Astrocyte (in vitro differentiated cells and primary cell): ENCODE measurements at places on chromosomes 1 and 21. TPM values are rescaled to one million over a fixed set of nuclear protein-coding genes. Genes with fewer than 3 reads are reported as not detected.

Gene C1QC
- total RNA-seq, result not detected in 2 replicates

Gene TLR5
- 1.1 and 1.2 TPM in 2 replicates for total RNA-seq

Gene TCHHL1
- not detected in 2 replicates for total RNA-seq

GRCh38 chr1:18541046-18541795 is 60.5 kb downstream of the KLHDC7A start:
- no peak for DNase-seq

- no peak for DNase-seq
Measured at GRCh38 chr1:179017383-179018326, 8.0 kb upstream of the FAM20B start.

GRCh38 chr1:197924516-197925123 is 7.4 kb downstream of the LHX9 start:
- peak; percentile 26 for DNase-seq

Gene SPRR4
- total RNA-seq, result not detected in 2 replicates

- no peak for DNase-seq
Measured at GRCh38 chr1:24043345-24044032, 63.4 kb upstream of the SRSF10 start.

Gene PIAS3
- 42.6 and 49.9 TPM in 2 replicates for total RNA-seq

DNA sequence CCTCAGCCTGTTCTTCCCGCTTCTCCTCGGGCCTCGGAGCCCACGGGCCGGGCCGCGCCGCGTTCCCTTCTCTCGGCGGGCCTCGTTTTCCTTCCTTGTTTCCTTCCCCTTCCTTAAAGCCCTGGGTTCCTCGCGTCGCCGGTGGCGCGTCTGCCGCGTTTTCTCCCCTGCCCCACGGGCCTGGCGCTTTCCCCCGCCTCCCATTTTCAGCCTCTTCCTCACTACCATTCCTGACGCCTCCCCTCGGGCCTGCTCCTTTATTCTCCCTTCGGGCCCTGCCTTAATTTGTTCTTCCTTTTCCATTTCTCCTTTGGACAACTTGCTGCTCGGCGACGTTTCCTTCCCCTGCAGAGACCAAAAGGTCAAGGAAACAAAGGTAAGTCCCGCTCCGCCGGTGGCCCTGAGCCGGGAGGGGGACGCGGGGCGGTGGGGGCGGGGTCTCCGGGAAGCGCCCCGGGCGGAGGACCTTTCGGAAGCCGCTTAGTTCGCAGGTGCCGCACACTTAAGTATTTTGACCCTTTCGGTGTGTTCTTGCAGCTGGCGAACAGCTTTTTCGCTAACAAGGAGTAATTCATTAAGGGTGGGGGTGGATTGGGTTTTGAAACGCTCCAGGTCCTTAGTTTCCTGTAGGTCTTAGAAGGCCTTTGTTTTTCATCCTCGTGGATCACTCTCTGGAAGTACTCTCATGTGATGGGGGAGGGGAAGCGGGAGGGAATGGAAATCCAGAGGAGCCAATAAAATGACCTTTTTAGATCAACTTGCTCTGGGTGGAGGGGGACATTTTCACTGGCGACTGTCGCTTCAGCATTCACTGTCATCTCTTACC is 780 bp downstream of the YTHDF2 start:
- DNase-seq, result peak; percentile 41

DNA sequence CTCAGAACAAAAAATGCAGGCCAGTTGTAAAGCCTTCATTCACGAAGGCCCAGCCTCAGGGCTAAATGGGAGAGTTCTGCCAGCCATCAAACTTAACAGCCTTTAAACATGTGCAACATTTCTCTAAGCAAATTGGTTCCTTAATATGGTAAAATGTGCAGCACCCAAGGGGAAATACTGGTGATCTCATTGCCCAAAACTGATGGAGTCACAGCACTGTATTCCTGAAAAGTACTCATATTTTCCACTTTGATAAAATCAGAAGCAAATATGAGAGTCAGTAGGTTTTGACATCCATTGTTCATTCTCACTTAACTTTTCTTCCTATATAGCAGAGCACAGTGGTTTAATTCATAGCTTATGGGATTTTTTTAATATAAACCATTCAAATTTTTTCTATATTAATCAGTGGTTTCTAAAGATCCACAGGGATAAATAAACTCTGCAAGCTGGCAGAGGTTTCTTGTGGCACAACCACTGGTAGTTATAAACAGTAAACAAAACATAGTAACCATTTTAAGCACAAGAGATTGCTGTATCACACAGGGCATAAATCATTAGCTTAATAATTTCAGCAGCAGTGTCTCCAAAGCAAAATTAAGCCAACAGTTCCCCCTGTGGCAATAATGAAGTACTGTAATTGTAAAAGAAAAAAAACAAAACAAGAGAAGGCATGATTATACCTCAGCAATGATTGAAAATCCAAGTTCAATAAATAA is 106.9 kb upstream of the LYPLAL1 start:
- peak; percentile 60 for DNase-seq

GRCh38 chr1:211616231-211616964 is 37.4 kb upstream of the SLC30A1 start:
- peak; percentile 57 for DNase-seq

GRCh38 chr1:115239426-115239825 is 98.6 kb downstream of the NGF start:
- DNase-seq, result peak; percentile 90

GRCh38 chr1:96971849-96972602 is 250.4 kb downstream of the PTBP2 start:
- peak; percentile 74 for DNase-seq

Gene ADAMTS5
- 8.6 and 14.1 TPM in 2 replicates for total RNA-seq

Gene TGFBR3
- 1.0 and 2.5 TPM in 2 replicates for total RNA-seq

- DNase-seq, result no peak
Measured at GRCh38 chr1:3014443-3015268, 6.6 kb upstream of the ACTRT2 start.

GRCh38 chr1:165928075-165928731 is 100.8 kb downstream of the UCK2 start:
- peak; percentile 28 for DNase-seq

Gene GIPC2
- not detected in 2 replicates for total RNA-seq

Gene OR2G3
- total RNA-seq, result not detected in 2 replicates

Gene NOS1AP
- total RNA-seq, result 0.94 and 1.2 TPM in 2 replicates

Gene FCRL1
- total RNA-seq, result not detected in 2 replicates

DNA sequence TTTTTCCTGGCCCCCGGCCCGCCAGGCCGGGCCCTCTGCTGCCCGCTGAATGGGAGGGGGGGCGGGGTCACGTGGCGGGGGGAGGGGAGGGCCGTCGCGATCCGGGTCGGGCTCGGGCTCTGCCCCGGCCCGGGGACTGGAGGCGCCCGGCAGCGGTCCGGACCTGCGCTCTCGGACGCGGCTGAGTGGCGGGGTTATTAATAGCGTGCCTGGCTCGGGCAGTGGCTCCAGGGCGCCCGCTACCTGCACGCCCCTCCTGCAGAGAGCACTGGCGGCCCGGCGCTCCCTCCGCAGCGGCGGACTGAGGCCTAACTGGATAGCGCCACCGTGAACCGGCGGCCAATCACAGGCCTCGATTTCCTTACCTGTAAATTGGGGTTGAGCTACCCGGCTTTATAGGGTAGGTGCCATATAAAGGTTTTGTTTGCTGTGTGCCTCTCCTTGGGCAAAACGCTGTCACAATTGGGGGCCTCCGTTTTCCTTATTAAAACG is 28.1 kb downstream of the AHDC1 start:
- DNase-seq, result no peak

DNA sequence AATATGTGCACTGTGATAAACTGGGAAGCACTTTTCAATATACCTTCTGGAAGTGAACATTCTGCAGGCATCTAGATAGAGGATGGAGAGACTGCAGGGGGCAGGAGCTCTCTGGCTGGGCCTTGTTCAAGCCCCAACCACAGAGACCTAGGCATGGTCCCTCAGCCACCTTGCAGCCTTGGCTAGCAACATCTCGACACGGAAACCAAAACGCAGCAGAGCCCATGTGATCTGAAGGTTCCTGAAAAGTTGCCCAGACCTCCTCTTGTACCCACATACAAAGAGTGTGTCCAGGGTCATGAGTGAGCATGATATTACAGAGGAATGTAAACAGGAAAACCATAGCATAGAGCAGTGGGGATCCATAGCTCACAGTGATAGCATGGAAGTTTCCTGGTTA is 33.1 kb upstream of the SAMD11 start:
- no peak for DNase-seq

Gene OR2M3
- total RNA-seq, result not detected in 2 replicates

DNA sequence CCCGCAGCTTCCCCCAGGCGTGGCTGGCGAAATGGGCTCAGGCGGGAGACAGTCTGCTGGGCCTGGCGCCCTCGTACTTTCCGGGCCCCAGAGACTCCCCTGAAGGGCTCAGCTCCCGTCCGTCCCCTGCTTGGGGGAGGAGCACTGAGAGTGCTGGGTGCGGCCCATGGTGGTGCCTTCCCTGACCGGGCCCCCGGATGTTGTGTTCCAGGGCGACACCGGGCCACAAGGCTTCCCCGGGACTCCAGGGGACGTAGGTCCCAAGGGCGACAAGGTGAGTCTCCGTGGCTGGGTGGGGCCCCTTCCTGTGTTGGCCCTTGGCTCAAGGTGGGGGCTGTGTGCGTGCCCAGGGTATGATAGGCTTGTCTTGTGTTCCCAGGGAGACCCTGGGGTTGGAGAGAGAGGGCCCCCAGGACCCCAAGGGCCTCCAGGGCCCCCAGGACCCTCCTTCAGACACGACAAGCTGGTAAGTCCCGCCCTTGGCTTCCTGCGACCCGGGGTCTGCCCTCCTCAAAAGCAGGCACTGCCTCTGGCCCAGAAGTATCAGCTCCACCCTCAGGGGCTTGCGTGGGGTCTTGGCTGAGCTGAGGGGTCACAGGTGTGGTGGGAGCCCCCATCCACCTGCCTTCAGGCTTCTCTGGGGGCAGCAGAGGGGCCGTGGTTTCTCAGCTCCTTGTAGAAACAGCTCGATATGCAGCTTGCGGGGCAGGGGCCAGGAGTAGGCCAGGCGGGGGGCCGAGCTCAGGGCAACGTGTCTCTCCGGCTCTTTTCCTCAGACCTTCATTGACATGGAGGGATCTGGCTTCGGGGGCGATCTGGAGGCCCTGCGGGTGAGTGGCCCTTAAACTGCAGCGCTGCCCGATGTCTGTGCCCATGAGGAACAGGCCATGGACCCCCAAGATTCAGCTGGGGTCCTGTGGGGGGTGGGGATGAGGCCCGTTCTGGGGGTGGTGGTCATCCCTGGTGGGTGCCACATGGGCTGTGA is 62.3 kb downstream of the SLC19A1 start:
- DNase-seq, result no peak

Gene BTBD8
- 1.4 and 1.8 TPM in 2 replicates for total RNA-seq

GRCh38 chr1:183847641-183848040 is 42.7 kb downstream of the RGL1 start:
- no peak for DNase-seq

GRCh38 chr1:174982971-174983689 is 16.6 kb upstream of the CACYBP start:
- no peak for DNase-seq

GRCh38 chr21:40706806-40707655 is 139.9 kb downstream of the DSCAM start:
- peak; percentile 37 for DNase-seq

Gene CADM3
- 18.2 and 26.2 TPM in 2 replicates for total RNA-seq

Gene CEP350
- total RNA-seq, result 28.8 and 29.2 TPM in 2 replicates

GRCh38 chr21:42756580-42757250 is 103.3 kb downstream of the PDE9A start:
- DNase-seq, result no peak

DNA sequence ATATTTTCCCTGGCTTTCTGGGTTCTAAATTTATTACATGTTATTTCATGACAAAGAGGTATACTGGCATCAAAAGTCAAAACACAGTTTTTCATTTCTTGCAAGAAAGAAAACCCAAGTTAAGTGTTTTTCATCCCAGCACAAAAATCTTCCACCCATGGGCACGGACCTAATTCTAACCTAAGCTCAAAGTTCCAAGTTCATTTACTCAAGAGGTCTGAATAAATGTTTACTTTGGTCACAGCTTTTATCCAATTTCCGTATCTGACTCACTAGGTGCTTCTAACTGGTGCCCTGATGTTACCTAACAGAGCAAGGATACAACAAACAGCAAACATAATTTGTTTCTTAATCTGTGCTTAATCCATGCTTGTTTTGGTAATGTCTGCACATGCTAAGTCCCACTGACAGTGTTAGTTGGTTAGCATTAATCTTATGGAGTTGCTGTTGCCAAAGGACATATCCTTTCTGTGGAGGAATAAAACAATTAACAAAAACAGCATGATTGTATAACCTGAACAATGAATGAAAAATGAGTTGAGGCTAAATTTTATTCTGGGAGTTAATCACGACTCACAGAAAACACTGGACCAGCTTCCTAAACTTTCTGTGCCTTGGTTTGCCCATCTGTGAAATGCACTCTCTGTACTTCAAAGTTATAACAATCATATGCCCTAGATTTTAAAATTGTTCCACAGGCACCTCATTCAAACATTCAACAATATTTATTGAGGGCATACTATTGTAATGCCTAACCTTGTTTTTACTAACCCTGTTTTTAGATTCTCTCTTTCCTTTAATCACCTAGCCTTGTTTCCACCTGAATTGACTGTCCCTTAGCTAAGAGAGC is 4.2 kb upstream of the CHD1L start:
- no peak for DNase-seq

Gene ELK4
- 28.4 and 31.3 TPM in 2 replicates for total RNA-seq

GRCh38 chr1:34532113-34532512 is 222.7 kb upstream of the GJB5 start:
- DNase-seq, result no peak

- no peak for DNase-seq
Measured at GRCh38 chr1:31390071-31390470, 17.2 kb upstream of the FABP3 start.

Gene DMAP1
- total RNA-seq, result 33.2 and 33.8 TPM in 2 replicates

GRCh38 chr1:41708332-41708731 is 210.4 kb downstream of the HIVEP3 start:
- no peak for DNase-seq

Gene COL24A1
- 2.6 and 5.6 TPM in 2 replicates for total RNA-seq

Gene MARK1
- 4.7 and 10.8 TPM in 2 replicates for total RNA-seq

DNA sequence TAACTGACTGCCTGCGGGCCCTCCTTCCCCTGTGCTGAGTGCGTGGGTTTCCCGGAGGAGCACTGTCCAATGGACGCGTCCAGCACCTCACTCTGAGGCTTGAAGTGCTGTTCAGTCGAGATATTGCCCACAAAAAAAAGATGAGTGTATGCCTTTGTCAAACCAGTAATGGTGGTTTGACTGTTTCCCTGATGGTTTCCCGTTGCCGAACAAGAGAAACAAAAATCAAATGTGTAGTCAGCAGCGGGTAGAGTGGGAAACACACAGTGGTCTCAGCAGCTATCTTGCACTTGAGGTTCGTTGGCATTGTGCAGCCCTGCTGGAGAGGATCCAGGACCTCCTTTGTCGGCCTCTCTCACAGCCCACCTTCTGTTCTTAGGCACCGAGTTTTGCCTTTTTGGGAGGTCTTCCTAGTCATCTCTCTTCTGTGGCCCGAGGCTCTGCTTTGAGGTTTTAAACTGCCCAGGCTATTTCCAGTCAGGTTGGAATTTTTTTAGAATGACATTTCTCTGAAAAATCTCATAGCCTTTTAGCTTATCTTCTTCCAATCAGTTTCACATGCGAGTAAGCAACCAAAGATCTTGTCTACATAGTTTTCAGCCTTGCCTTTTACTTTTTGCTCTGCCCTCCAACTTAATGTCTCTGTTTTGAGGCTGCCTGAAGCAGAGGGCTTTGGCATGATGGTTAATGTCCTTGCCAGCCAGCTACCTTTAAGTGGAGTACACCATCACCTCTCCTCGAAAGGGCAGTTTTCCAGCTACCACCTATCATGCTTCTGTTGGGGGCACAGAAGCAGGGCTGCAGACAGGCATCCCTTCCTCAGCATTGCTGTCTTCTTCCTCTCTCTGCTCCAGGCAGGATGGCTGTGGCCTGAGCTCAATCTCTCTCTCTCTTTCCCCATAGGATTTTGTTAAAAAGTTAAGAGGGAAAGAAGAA is 132.3 kb downstream of the URB2 start:
- DNase-seq, result peak; percentile 76

GRCh38 chr1:53376041-53376461 is 48.2 kb upstream of the LRP8 start:
- no peak for DNase-seq
